CD4-positive, alpha-beta T cell (primary cell): ENCODE measurements at places on chromosomes 7 and 10.

GRCh38 chr7:139901056-139901795 lies 72.2 kb downstream of the TBXAS1 start:
- no peak for DNase-seq
- H3K36me3 ChIP-seq: no peaks in the 10 kb centered on the region
- H3K4me3 ChIP-seq: no peak overlapping the region
- H3K4me1 ChIP-seq: no peaks in the 10 kb centered on the region
- H3K27me3 ChIP-seq: no peaks in the 10 kb centered on the region

- H3K4me3 ChIP-seq: no peak overlapping the region
- H3K27me3 ChIP-seq: peaks cover 7% of the 10 kb centered on the region
- H3K27ac ChIP-seq: no peak overlapping the region
- DNase-seq: no peak
Measured at GRCh38 chr10:71244431-71245419, 32.4 kb downstream of the UNC5B start.

DNA sequence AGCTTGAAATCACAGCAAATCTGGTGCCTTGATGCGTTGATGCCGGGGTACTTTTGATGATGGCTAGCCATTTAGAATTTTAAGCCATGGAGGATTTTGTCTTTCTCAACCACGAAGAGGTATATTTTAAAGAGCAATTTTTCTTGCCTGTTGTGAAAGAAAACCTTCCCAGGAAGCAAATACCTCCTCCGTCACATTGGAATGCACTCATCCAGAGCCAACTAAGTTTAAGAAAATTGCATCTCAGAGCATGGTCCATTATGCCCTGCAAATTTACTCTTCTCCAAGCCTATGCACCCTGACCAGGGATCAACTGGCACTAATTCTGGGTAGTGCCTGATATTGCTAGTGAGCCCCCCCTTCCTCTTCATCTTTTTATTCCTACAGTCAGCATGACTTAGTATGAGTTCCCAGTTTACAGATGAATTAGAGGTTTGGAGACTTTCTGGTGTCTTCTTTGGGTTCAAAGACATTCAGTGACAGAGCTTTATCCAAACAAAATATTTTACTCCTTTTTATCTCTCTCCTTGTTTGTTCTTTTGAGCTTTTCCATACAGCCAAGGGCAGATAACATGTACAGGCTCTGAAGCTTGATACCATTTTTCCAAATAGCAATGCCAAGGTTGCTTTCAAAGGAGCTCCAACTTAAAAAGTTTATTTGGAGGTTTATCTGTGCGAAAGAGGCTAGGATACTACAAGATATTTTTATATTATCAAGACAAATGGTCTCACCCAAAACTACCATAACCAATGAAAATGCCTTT lies 56.6 kb upstream of the ANK3 start:
- no peak overlapping the region for H3K4me3 ChIP-seq
- no peaks in the 10 kb centered on the region for H3K27me3 ChIP-seq
- H3K4me1 ChIP-seq: peaks cover 2% of the 10 kb centered on the region
- DNase-seq: no peak
- no peaks in the 10 kb centered on the region for H3K36me3 ChIP-seq

- no peak overlapping the region for H3K27ac ChIP-seq
- no peak overlapping the region for H3K4me3 ChIP-seq
- no peaks in the 10 kb centered on the region for H3K27me3 ChIP-seq
- DNase-seq: no peak
Measured at GRCh38 chr10:10605551-10606081, 412.1 kb upstream of the CELF2 start.

DNA sequence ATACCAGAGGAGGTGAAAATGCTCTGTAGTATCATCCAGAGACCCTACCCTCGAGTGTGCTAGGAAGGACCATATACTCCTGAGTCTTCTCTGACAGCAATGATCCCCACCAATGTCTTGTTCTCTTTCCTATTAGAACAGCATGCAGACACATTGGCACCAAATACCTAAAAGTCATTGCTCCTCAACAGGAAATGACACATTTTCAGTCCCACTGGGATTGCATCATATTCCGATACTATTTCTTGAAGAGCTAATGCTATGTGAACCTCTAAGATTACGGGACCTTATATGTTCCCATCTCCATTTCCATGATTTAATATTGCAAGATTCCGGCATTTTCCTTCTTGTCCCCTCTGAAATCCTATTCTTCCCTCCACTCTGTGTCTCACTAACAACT lies 177.4 kb downstream of the NRP1 start:
- H3K36me3 ChIP-seq: no peaks in the 10 kb centered on the region
- no peak overlapping the region for H3K4me3 ChIP-seq
- H3K27me3 ChIP-seq: no peaks in the 10 kb centered on the region
- H3K27ac ChIP-seq: no peak overlapping the region
- DNase-seq: no peak

- peaks cover 11% of the 10 kb centered on the region for H3K4me1 ChIP-seq
- H3K4me3 ChIP-seq: no peak overlapping the region
- no peak for DNase-seq
- H3K36me3 ChIP-seq: no peaks in the 10 kb centered on the region
- H3K27ac ChIP-seq: no peak overlapping the region
Measured at GRCh38 chr7:6556196-6556595, 4.9 kb upstream of the GRID2IP start.

DNA sequence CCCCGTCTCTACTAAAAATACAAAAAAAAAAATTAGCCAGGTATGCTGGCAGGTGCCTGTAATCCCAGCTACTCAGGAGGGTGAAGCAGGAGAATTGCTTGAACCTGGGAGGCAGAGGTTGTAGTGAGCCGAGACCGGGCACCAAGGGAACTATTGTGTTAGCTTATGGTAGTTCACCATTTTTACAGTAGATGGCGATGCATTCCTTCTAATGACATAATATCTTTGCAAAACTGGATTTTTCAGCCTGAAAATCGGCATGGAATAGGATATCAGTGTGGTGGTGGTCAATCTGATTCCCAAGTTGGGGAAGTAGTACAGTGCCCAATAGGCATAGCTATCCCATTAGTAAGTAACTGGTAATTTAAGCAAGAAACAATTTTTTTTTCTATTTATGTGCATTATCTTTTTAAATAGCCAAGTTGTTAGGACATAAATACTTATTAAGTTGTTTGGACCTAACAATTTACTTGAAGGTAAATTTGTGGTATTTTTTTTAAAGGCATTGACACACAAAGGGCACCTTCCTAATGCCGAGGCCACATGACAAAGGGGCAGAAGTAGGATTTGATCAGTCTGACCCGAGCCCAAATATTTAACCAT lies 17.6 kb upstream of the IMPDH1 start:
- H3K27me3 ChIP-seq: peaks cover 8% of the 10 kb centered on the region
- H3K27ac ChIP-seq: no peak overlapping the region
- no peaks in the 10 kb centered on the region for H3K36me3 ChIP-seq
- no peak for DNase-seq

DNA sequence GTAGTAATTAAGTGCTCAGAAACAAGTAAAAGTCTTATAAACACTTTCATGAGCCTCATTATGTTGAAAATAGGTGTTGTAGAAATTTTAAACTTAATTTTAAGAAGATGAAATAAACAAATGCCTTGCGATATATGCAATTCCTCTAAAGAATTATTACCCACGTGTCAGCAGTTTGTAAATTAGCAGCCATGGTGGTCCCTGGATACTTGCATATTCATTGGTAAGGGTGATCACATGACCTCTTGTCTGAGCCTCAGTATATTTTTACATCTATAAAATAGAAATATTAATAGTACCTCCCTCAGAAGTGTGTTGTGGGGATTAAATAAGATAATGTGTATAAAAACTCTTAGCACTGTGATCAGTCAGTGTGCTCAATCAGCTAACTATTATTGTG lies 141.5 kb upstream of the SVIL start:
- H3K27ac ChIP-seq: no peak overlapping the region
- peaks cover 3% of the 10 kb centered on the region for H3K27me3 ChIP-seq
- H3K36me3 ChIP-seq: no peaks in the 10 kb centered on the region
- DNase-seq: no peak
- peaks cover 8% of the 10 kb centered on the region for H3K4me1 ChIP-seq
